ENCODE measurements at places on chromosomes 4 and X. TPM values are rescaled to one million over a fixed set of nuclear protein-coding genes. Genes with fewer than 3 reads are reported as not detected.
A peak's percentile ranks its signal among the peaks of the same experiment; 100 is the strongest.

The SPON2 gene
- total RNA-seq, result 18.7 TPM

The KDR gene
- total RNA-seq, result not detected

The ALB gene
- total RNA-seq, result not detected

The FSTL5 gene
- total RNA-seq, result not detected

The CASP6 gene
- total RNA-seq, result 30.0 TPM

The CSAG3 gene
- total RNA-seq, result not detected

The DKK2 gene
- 0.19 TPM for total RNA-seq

The CFAP99 gene
- 0.26 TPM for total RNA-seq

- ATAC-seq, result no peak
Measured at GRCh38 chr4:128384091-128384520, 96.5 kb upstream of the PGRMC2 start.

GRCh38 chrX:9919632-9920172 lies 47.5 kb upstream of the CLDN34 start:
- ATAC-seq, result no peak

- ATAC-seq, result no peak
Measured at GRCh38 chr4:137705171-137705783, 173.0 kb upstream of the PCDH18 start.

GRCh38 chr4:94976371-94977011 lies 218.7 kb downstream of the BMPR1B start:
- no peak for ATAC-seq

DNA sequence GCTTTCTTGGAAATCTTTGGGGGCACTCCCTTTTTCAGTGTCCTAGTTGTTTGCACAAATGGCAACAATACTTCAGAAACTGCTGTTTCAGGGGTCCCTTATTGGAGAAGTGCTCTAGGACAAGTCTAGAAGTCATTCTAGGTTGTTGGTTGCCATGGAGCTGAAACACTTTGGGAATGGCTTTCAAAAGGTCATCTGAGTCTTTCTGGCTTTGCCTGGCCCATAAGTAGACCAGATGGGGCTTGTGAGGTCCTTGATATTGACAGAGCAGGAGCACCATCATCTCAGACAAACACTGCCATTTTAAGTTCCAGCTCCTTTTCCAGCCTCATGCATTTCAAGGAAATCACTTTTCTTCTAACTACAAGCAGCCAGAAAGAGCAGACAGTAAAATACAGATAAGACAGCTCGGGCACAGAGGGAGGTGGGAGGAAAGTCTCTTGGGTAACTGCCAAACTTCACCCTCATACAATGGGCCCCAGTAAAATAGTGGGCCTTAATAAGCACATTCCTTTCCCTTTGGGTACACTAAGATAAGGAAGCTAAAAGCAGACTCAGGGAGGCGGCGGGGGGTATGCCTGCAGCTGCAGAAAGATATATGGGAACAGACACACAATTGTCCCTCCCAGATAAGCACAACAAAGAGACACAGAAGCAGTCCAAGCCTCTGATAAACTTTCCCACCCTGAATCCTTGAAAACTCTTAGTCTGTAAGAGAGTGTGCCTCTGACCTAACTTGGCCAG lies 8.5 kb upstream of the NXF3 start:
- no peak for ATAC-seq

GRCh38 chrX:71514367-71515037 lies 18.4 kb upstream of the OGT start:
- peak; percentile 98 for ATAC-seq

DNA sequence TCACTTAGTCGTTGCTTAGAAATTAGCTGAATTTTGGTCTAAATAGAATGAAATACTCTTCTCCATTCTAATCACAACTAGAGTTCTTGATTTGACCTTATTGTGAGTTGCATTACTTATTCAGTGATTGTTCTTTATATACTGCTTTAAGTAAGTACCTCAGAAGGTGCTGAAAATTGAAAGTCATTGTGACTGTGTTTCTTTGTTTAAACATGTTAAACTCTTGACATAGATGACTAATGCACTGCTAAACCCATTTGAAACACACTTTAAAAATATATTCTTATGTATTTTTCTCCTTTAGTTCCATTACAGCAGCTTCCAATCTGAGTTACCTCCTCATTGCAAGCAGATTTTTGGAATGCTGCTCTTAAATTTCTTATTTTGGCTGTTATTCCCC lies 9.1 kb downstream of the TSPAN7 start:
- no peak for ATAC-seq

DNA sequence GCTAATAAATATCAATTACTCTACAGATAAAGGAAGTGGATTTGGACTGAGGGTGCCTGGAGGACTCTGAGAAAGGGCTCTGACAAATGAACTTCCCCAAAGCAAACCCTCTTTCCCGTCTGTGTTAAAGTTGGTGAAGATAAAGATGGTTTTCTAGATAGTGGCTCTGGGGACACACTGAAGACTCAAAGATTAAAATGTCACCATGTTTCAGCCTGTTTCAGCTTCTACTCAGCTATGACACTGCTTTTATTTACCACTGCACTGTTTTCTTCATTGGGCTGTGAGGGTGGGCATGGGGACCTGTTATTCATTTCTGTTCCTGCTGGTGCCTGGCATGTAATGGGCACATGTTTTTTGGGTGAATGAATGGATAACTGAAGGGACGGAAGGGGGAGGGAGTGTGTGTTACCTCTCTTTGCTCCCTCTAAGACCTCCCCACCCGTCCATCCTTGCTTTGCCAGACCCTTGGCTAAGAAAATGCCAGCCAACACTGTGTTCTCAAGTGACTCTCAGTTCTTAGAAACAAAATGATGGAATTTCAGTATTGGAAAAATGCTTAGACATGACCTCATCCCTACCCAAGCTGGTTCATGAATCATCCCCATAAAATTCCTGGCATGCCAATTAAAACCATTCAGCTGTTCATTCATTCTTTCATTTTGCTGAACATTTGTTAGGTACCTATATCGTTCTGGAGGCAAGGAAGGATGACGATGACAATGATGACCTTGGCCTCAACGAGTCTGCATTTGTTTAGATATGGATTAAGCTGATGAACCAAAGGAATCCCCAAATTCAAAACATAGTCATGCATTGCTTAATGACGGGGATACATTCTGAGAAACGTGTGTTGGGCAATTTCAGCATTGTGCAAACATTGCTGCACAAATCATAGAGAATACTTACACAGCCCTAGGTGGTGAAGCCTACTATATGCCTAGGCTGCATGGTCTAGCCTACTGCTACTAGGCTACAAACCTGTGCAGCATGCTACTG lies 13.4 kb upstream of the STK32B start:
- ATAC-seq, result no peak

DNA sequence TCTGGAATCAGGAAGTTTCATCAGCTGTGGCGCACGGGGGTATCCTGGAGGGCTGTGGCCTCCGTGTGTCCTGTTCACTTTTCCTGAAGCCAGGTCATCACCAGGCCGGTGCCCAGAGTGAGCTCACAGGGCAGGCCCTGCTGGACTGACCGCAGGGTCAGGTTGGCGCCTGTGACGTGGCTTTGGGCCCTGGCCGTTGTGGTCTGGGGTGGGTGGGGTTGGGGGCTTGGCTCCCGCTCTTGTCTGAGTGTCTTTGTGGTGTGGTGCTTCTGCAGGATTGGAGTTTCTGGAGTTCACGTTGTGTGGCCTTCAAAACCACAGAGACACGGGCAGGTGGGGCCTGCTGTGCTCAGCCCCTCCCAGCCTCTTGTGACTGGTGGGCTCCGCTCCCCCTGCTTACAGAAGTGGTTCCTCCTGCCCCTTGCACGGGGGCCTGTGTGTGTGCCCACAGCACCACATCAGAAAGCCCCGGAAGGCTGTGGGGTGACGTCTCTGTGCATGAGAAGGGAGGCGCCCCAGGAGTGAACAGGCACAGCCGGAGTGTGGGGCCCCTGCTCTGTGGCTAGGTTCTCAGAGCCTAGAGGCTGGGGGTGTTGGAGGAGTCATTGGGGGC lies 9.5 kb downstream of the RGS12 start:
- peak; percentile 86 for ATAC-seq

GRCh38 chr4:175657571-175657970 lies 154.5 kb downstream of the GPM6A start:
- ATAC-seq, result no peak

GRCh38 chr4:80035336-80035735 lies 37.7 kb downstream of the ANTXR2 start:
- ATAC-seq, result peak; percentile 80

DNA sequence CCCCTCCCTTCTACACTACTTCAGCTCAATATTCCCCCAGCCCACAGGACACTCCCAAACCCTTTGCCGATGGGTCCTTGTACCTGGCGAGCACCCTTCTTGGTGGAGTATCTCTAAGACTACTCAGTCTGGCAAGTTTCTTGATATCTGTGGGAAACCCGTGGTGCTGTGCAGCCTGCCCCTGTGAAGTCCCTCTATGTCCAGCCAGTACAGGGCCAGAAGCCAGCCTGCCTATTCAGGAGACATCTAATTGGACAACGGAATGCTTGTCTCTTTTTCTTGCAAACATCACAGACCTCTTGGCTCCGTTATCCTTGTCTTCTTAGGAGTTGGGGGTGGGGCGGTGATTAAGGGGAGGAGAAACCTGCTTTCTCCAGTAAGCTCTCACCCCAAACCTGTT lies 3.7 kb upstream of the IGFBP7 start:
- ATAC-seq, result no peak

- ATAC-seq, result no peak
Measured at GRCh38 chr4:188647820-188648370, 508.7 kb downstream of the TRIML1 start.

DNA sequence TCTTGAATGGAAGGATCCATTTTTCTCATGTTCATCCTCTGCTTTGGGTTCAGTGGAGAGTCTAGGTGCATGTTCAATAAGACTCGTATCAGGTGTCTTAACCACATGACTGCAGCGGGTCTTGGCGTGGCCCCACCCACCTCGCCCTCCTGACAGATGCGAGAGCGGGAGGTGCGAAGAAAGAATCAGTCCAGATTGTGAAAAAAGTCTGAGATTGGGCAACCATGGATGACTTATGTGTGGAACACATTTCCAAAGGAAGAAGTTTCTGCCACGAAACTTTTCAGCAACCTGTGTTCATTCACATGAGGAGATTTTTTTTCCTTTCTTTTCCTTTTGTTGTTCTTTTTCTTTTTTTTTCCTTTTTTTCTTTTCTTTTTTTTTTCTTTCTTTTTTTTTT lies 66.8 kb downstream of the NSD2 start:
- ATAC-seq, result no peak

DNA sequence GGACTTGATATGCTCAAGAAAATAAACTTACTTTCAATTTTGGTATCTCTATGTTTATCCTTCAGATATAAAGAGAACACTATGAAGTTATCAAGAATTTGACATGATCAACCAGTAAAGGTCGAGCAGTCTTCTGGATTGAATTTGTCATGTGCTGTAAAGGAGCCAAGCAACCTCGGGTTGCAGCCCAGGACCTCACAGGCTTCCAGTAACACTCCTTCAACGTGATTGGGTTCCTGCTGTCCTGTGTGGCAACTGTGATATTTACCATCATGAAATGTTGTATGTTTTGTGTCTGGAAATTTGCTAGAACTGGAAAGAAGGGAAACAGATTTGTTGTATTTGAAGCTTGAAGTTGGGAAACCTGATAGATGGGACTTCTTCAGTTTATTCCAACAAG lies 52.0 kb upstream of the UGT2B7 start:
- no peak for ATAC-seq

DNA sequence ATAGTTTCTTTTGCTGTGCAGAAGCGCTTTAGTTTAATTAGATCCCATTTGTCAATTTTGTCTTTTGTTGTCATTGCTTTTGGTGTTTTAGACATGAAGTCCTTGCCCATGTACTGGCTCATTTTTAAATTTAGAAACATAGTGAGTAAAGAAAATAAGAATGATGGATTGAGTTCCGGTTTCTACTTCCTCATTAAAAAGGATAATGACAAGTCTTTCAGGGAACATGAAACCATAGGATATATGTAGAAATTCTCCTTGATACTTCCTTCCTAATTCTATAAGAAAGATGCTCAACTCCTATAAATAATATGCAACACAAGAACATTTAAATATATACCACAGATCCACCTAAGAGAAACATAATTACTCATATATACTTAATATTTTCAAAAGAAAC lies 240.9 kb downstream of the BANK1 start:
- no peak for ATAC-seq

DNA sequence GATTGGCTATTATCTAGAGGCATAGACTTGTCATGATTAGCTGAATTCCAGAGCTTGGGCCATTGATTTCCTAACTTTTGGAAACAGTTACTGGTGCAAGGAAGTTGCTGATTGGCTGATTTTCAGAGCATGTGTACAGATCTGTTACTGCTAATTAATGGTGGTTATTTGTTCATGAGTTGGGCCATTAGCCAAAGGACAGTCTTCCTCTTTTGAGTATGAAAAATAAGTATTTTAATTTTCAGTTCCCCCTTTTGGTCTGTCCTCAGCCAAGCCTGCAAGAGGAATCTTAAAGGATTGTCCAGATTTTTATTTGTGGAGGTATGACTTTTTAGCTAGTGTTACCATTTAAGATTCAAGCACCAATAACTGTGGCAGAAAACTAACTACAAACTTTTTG lies 7.0 kb upstream of the DSPP start:
- ATAC-seq, result no peak
